Stimulated activated CD8-positive, alpha-beta memory T cell treated with anti-CD3 and anti-CD28 coated beads, Interleukin-4, amount 100 ng/mL, for 4 hours (primary cell): ENCODE measurements at places on chromosomes 2 and 18.
A peak's percentile ranks its signal among the peaks of the same experiment; 100 is the strongest.

GRCh38 chr2:159902722-159903121 lies 104.7 kb upstream of the CD302 start:
- DNase-seq: no peak

DNA sequence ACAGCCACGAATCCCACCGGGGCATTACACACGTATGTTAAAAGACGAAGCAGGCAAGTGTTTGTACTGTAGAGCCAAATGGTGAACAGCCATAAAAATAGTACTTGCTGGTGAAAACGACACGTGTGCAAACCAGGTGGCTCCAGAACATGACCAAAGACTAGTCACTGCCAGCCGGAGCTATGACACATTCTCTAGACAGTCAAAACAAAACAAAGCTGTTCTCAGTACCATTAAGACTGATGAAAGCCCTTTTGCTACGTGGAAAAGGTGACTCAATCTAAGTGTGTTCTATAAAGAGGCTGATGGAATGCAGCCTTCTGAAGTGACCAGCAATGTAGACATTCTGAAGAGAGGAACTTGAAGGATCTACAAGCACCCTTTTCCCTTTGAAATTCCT lies 367.7 kb upstream of the NETO1 start:
- DNase-seq: no peak

DNA sequence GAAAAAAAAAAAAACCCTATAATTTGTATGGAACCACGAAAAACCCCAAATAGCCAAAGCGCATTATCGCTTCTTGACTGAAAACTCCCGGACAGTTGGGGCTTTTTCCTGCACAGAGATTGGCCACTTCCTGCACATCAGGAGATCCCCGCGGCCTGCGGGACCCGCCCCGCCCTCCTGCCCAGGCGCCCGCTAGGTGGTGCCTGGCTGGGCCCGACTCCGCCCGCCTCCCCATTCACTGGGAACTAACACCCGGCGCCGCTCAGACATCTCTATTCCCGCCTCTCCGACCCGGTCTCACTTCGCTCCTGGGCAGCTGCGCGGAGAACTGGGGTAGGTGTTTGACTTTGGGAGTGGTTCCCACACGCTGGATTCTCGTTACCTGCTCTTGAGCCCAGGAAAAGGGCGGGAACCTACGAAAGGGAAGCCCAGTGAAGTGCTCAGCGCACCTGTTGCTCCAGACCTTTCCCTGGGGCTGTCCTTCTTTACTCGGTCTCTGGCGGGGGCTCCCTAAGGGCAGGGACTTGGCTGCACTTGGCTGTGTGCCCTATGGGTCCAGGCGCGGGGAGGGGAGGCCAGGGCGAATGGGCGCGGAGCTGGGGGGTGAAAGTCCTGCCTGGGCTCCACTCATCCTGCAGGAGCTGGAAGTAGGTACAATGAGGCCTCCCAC lies at the start of gene HMSD:
TSS of gene HMSD (plus strand) at position 234 of the 670 bp plus-strand sequence. CDS start 4,155 bp downstream, outside the sequence.
- no peak for DNase-seq

- DNase-seq: no peak
Measured at GRCh38 chr2:33812707-33813106, 213.6 kb upstream of the FAM98A start.

DNA sequence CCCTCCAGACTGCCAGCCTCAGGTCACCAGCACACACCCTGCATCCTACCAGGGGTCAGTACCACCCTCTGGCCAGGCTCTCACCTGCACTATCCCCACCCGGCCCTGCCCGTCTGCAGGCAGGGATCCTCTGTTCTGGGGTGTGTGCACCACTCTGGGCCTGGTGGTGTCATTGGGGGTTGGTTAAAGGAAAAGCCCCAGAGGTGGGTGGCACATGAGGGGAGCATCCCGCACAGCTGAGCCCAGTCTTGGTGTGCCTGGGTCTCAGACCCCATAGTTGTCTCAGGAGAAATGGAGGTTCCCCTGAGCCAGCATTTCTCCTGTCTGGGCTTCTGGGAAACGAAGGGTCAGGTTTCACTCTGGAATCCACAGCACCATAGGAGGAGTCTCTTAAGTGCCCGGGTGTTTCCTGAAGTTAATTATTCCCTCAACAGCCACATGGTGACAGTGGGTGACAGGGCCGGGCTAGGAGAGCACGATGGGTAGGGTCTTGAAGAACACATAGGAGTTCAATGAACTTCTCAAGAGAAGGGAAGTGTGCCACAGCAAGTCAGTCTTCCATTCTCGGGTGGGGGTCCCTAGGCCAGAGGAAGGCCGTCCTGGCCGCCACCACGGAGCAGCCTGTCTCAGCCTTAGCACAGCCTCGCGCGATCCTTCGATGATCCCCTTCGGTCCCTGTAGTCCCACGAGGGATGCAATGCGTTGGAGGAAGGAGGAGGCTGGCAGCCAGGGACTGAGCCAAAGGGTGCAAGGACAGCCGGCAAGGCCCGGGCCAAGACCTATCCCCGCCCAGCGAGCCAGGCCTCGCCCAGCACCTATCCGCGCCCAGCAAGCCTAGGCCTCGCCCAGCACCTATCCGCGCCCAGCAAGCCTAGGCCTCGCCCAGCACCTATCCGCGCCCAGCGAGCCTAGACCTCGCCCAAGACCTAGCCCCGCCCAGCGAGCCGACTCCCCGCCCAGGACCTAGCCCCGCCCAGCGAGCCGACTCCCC lies 1.1 kb upstream of the FARP2 start:
- DNase-seq: peak; percentile 35
